T-helper 2 cell treated with Interferon-gamma antibody and Interleukin-4, amounts not matched to agents 100 ng/mL and 5 ng/mL, for 36 hours (primary cell): ENCODE measurements at places on chromosomes 5 and 9. TPM values are rescaled to one million over a fixed set of nuclear protein-coding genes. Genes with fewer than 3 reads are reported as not detected.

Gene POLR3G
- 5.8 and 6.6 TPM in 2 replicates for total RNA-seq

Gene KLHL9
- total RNA-seq = 17.1 and 17.2 TPM in 2 replicates

Gene C9orf153
- total RNA-seq = 0.25 and 0.82 TPM in 2 replicates

Gene TRPM6
- total RNA-seq = 0.05 TPM in 1 of 2 replicates, not detected in the other

Gene MARCOL
- total RNA-seq = not detected in 2 replicates

Gene GCNT4
- total RNA-seq = 0.27 and 0.39 TPM in 2 replicates

Gene LRRTM2
- total RNA-seq = 0.02 and 0.09 TPM in 2 replicates

Gene BHMT
- total RNA-seq = not detected in 2 replicates

Gene ROPN1L
- total RNA-seq = 3.7 and 4.7 TPM in 2 replicates

Gene PCDHA9
- not detected in 2 replicates for total RNA-seq

Gene ZFAND5
- 75.2 and 84.4 TPM in 2 replicates for total RNA-seq

Gene TTC23L
- not detected in 2 replicates for total RNA-seq
